ENCODE measurements at places on chromosomes 6 and 20.

DNA sequence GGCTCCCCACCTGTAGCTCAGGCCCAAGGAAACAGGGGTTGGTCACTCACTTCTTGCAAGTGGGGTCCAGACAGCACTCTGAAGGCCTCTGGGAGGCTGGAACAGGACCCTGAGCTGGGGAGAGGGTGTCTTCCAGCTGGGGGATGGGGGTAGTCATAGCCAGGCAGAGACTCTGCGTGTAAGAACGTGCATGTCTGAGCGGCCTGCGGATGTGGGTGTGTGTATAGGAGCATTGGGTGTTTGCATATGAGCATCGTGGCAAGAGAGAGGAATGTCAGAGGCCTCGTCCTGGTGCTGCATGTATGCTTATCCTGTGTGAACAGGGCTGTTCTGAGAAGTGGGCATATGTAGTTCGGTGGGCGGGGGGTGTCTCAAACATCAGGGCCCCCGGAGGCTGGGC, 12.1 kb downstream of the BPIFB3 start:
- DNase-seq = no peak

GRCh38 chr6:169793408-169793807, 42.0 kb downstream of the ERMARD start:
- DNase-seq = no peak

- DNase-seq = peak; percentile 38
Measured at GRCh38 chr6:7542065-7542873, 798 bp downstream of the DSP start.

- DNase-seq = peak; percentile 76
Measured at GRCh38 chr6:148700741-148701311, 46.0 kb upstream of the UST start.

- no peak for DNase-seq
Measured at GRCh38 chr6:33288141-33288920, 708 bp downstream of the WDR46 start.

DNA sequence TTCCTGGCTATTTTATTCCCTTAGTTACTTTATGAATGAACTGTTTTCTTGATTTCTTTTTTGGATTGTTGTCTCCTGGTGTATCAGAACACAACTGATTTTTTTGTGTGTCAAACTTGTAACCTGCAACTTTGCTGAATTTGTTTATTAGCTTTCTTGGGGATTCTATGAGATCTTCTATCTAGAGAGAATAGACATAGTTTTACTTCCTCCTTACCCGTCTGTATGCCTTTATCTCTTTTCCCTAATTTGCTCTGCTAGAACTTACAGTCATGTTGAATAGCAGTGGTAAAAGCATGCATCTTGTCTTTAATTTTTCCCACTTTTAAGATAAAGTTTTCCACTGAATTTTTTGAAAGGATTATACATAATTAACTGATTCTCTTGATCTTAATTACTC, 13.2 kb downstream of the RNF146 start:
- DNase-seq = no peak

DNA sequence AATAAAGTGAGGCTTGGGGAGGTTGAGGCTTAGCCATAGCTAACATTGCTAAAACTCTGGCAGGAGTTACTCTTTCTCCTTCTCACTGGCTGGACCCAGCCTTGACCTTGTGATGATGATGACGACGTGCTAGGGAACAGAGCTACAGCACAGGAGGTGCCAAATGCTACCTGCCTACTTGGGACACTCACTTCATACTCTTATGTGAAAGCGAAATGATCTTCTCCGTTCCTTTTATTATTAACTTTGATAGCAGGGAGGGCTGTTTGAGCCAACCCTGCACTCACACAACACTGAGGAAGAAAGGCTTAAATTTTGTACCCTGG, 1.2 kb upstream of the ELMO2 start:
- no peak for DNase-seq

DNA sequence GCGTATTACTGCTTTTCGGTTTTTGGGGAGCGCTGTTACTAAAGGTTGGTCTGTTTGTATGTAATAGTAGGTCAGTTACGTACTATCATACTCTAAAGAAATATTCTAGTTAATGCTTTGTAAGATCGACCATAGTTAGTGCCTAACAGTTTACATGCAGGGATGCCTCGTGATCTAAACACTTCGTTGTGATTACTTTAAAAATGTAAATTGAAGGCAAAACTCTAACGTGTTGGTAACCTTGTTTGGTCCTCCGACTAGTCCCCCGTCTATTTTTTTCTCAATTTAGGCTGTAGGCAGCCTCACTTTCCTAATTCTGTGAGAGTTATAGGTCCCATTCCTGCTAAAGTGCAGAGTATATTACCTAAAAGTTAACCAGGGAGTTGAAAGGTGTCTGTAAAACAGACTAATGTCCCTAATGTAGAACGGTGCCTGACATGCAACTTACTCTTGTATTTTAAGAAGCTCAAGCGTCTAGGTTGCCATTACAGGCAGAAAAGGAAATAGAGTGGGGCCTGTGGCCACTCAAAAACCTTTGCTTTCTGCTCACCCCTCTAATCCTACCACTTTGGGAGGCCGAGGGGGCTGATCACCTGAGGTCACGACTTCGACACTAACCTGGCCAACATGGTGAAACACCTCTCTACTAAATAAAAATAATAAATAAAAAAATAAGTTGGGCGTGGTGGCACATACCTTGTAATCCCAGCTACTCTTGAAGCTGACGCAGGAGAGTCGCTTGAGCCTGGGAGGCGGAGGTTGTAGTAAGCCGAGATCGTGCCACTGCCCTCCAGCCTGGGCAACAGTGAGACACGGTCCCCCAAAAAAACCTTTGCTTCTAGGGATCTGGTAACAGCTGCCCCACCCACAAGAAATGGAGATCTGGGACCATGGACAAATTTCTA, 37.8 kb downstream of the HFE start:
- DNase-seq = peak; percentile 35

GRCh38 chr20:45416917-45417316, 976 bp downstream of the PIGT start:
- DNase-seq = no peak

- no peak for DNase-seq
Measured at GRCh38 chr6:132204591-132204990, 196.7 kb downstream of the MOXD1 start.

DNA sequence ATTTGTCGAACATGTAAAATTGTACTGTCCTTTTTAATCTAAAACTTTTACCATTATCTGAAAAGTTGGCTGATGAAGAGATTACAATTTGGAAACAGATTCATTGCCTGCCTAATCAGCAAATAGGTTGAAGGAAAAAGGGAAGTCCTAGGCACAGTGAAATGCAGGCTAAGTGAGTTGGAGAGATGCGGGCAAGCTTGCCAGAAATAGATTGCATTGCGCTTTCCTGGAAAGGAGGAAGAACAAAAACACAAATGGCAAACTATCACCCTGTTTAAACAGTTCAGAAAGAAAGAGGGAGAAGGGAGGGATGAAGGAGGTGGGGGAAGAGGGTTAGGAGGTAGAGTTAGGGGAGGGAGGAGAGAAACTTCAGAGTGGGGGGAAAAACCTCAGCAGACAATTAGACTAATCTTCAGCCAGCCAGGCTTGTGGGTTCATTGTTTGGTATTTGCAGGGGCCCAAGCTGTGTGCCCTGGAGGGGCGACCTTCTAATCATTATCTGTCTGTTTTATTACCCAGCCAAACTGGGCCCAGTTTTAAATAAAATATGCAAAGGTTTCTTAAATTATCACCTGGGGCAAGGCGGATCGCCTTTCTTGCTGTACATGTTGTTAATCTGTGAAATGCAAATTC, 465.2 kb downstream of the TFAP2B start:
- DNase-seq = peak; percentile 45

DNA sequence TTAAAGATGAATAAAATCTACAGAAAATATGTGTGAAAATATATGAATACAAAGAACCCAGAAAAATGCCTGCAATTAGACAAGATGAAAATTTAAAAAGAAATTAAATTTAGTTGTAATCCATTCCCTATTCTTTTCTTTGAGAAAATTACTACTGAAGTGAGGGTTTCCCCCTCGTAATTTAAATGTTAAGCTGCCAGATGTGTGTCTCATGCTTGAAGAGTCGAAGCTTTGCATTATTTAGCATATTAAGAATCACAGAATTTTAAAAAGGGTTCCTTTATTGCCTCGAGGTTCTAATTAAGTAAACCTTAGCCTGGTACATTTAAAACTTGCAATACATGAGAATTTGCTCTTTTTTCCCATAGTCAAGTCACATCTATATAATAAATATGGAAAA, 630.1 kb downstream of the TFAP2A start:
- DNase-seq = no peak

DNA sequence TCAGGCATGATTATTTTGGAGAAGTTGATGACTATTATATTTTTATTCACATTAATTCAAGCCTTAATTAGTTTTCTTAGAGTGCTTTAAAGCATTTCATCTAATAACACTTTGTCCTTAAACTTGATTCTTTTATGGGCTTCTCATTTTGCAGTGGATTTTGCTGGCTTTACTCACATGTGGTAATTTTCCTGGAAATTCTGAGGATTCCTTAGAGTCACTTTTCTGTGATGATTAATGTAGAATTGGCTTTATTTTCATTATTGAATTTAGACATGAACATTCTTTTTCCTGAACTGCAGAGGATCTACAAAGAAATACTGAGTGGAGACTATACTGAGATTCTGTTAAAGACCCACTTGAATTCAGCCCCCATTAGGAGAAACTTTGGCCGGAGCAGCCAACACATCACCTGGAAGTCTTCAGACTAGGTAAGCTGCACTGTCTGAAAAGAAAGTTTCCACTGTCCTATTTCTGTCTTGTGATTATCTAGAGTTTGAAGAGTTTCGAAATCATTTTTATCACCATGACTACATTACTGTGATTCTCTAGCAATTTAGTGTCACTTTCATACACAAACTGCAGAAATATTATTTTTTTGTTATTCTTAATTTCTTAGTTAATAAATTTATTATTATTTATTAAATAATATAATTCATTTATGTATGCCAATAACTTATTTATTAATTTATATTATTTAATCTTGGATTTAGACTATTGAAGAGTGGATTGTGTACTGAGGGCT, 1.9 kb downstream of the RFPL4B start:
- DNase-seq = no peak

DNA sequence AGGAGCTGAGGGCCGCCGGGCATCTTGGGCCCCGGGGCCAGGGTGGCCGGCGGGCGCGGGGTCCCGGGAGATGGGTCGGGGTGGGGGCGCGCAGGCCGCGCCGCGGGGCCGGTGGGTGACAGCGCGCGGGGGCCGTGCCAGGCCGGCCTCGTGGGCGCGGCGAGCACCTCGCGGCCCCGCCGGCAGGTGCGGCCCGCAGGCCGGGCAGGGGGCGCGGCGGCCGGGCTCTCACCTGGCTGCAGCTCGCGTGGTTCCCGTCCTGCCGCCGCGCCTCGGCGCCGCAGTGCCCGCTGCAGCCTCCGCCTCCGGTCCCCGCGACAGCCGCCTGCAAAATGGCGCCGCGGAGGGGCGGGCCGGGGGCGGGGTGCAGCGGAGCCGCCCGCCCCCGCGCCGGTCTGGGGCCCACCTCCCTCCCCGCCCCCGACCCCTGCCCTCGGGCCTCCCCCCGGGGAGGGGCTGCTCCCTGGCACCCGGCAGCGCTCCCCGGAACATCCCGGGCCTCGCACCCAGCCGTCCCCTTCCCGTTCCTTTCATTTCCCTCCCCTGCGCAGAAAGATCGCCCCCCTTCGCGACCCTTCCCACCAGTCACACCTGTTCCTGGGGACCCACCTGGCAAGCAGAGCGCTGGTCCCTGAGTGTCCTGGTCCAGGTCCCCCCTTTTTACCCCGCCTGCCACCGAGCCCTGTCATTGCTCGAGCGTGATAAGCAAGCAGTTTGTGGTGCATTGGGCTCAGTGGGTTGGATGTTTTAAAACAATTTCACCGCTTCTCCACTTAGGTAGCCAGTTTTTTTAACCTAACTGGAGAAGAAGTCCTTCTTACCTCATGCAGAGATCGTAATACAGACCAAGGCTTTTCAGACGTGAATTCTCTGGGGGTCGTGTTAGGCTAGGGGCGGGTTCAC, at the start of gene SLC23A2:
Gene SLC23A2, minus strand, starts transcription at position 337 of the 903 bp plus-strand sequence. CDS start 68,948 bp downstream, outside the sequence.
- peak; percentile 51 for DNase-seq

GRCh38 chr6:111113336-111114086, 26.2 kb downstream of the SLC16A10 start:
- DNase-seq = peak; percentile 94

GRCh38 chr6:11296449-11297375, 64.2 kb upstream of the NEDD9 start:
- DNase-seq = no peak

DNA sequence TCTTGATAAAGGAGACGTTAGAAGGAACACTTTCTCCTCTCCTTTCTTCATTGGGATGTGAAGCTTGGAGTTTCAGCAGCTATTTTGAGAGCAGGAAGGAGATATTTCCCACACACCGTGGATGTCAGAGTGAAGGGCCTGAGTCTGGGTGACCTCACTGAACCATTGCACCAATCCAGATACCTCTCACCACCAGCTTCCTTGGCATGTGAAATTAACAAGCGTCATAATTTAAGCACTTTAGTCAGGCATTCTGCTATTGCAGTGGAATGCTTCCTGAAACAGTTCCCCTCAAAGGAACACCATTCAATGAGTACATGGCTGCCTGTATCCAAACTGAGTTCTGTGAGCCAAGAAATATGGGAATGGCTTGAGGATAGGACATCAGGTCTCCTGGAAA, 83.7 kb downstream of the CHMP4B start:
- DNase-seq = no peak

DNA sequence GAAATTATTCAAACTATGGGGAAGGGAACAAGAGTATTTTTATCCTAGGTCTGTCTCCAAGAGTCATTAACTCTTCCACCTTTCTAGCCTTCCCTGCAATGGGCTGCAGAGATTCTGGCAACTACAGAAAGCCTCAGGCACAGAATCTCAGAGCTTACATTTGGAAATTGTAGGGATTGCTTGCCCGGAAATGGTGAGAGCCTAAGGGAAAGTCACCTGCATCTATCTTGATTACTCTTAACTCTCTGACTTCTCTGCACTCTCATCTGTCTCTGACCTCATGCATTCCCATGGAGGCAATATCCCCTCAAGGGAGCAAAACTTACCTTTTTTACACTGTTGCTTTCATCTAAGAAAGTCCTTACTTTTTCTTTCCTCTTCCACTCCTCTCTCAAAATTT, 513.2 kb upstream of the MARCKS start:
- no peak for DNase-seq

GRCh38 chr6:157732007-157732406, 91.0 kb upstream of the SNX9 start:
- no peak for DNase-seq

GRCh38 chr20:36175016-36175415, 20.5 kb downstream of the EPB41L1 start:
- no peak for DNase-seq

- DNase-seq = no peak
Measured at GRCh38 chr6:3484946-3485345, 28.1 kb upstream of the SLC22A23 start.

GRCh38 chr6:25963426-25964123, 973 bp downstream of the TRIM38 start:
- peak; percentile 56 for DNase-seq

DNA sequence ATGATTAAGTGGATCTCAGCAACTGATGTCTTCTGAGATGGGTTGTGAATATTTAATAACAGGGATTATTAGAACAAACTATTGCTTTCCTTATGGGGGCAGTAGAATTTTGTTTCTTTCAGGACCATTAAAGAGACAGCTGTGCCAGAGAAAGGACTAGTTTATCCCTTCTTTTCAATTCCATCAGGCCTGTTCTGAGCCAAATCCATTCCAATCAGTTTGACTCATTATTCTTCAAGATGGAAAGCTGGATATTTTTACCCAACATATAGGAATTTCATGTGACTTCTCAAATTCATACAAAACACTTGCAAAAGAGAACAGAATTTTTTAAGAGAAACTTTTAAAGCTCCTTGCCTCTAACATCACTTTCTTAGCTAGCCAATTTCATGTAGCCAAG, 722.0 kb upstream of the FLRT3 start:
- no peak for DNase-seq

- DNase-seq = no peak
Measured at GRCh38 chr6:85404564-85405174, 45.2 kb upstream of the NT5E start.
